ENCODE measurements at places on chromosomes 5 and 9. TPM values are rescaled to one million over a fixed set of nuclear protein-coding genes. Genes with fewer than 3 reads are reported as not detected.

DNA sequence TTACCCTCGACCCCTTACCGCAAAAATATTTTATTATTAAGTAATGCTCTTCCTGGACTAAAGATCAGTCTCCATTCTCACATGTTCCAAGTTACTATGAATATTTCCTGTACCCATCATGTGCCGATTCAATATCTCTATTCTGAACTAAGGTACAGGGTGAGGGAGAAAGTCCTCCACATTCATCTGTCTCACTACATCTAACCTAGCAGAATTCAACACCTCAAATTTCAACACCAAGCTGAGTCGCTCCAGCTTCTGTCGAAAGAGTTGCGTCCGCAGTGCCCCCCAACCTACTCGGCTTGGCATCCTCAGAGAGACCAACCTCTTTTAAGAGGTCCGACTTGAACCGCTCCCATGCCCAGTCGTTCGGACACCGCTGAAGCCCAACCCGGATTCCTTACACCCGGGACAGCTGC is 1.0 kb downstream of the CERT1 start:
- H3K4me3 ChIP-seq = peak overlapping the region; percentile 76
- H3K27me3 ChIP-seq = no peaks in the 10 kb centered on the region
- peaks cover 20% of the 10 kb centered on the region for H3K4me1 ChIP-seq
- H3K27ac ChIP-seq = peak overlapping the region; percentile 49
- peaks cover 10% of the 10 kb centered on the region for H3K36me3 ChIP-seq

DNA sequence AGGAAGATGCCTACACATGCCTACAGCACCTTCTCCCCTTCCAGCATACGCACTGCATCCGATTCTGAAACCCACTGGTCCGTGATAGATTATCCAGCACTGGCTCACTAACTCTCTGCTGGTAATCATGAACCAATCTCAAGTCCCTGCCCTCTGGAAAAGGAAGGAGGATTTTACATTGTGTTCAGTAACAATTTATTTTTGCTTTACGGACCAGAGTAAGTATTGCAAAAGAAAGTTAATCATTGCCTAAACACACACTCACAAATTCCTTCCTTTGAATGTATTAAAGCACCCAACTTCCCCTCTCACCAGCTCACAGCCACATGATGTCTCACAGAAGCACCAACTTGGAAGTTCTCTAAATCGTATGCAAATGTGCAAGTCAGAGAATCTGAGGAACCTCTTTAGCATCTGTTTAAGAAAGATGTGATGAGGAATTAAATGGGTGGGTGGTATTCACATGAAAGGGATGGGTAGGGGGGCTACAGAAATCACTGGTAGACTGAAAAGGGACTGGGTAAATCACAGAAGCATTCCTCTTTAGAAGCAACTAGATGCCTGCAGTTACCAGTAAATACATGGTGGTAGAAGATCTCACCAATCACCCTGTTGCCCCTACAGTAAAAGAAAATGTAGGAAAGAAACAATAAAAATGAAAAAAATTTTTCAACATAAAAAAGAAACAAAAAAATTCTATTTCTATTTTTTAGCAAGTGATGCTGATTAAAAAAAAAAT is 8.4 kb downstream of the GNAQ start:
- H3K27ac ChIP-seq = no peak overlapping the region
- DNase-seq = no peak
- H3K27me3 ChIP-seq = no peaks in the 10 kb centered on the region
- H3K4me1 ChIP-seq = peaks cover 26% of the 10 kb centered on the region
- no peak overlapping the region for H3K4me3 ChIP-seq

DNA sequence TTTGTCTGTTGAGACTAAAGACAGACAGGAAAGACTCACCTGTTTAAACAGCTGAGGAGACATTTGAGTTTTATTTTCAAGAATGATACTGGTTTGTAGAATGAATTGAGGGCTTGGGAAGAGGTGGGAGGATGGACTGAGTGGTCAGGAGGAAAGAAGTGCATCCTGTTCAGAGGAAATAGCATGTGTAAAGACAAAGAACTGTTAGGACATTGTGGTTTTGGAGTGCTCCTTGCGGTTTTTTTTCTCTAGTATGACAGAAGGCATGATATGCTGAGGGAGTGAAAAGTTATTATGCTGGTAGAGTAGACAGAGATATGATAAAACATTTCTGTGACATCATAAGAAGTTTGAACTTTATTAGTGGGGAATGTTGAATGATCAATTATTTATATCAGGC is 270.7 kb upstream of the ELAVL2 start:
- no peak overlapping the region for H3K4me3 ChIP-seq
- no peak overlapping the region for H3K27ac ChIP-seq
- DNase-seq = no peak
- H3K27me3 ChIP-seq = no peaks in the 10 kb centered on the region
- no peaks in the 10 kb centered on the region for H3K36me3 ChIP-seq
- no peaks in the 10 kb centered on the region for H3K4me1 ChIP-seq

Gene ENTREP1
- total RNA-seq = not detected

DNA sequence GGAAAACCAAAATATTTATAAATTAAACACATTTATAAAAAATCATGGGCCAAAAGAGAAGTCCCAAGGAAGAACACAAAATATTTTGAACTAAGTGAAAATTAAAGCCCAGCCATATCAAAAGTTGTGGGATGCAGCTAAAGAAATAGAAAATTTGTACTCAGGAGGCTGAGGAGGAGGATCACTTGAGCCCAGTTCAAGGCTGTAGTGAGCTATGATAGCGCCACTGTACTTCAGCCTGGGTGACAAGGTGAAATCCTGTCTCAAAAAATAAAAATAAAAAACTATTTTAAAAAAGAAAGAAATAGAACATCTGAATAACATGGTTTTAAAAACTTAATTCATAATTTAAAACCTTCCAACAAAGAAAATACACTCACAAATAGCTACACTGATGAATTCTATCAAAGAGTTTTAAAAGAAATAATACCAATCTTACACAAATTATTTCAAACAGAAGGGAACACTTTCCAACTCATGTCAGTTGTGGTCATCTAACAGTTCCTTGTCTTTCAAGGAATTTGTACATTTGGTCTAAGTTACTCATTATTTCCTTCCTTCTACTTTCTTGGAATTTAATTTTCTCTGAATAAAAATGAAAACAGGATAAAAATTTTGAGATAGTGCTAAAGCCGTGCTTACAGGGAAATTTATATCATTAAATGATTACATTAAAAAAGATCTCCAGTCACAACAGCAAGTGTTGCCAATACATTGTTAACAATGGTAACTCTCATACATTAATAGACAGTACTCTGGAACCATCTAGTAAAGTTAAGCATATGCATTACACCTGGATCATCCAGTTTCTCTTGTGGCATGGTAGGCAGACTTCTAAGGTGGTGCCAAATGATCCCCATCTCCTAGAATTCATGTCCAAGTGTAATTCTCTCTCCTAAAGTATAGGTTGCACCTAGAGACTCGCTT is 17.8 kb downstream of the PTBP3 start:
- no peak for DNase-seq
- no peak overlapping the region for H3K27ac ChIP-seq
- no peaks in the 10 kb centered on the region for H3K4me1 ChIP-seq
- 0 out of 2 replicates have a peak, but pooled peaks cover 3% of the 10 kb centered on the region for H3K36me3 ChIP-seq

Gene CD14
- total RNA-seq = 10.3 TPM

DNA sequence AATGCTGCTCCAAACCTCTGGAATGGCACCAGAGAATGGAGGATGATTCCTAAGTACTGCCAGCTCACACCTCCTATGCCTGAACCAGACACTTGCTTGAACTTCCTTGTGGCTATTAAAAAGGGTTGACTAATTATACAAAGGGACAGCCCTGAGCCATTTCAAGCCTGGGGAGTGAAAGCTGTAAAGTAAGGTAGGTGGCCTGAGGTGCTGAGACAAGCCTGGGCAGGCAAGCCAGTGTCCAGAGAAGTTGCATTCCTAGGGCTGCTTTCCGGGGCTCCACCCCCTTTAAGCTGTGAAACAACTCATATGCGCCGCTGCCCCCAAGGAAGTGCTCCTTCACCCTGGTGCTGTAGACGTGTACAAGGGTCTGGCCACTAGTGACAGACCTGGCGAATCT is 79.9 kb upstream of the SLC1A3 start:
- no peak overlapping the region for H3K27ac ChIP-seq
- no peak for DNase-seq
- H3K36me3 ChIP-seq = no peaks in the 10 kb centered on the region
- H3K4me1 ChIP-seq = no peaks in the 10 kb centered on the region

Gene PLEKHG4B
- total RNA-seq = 0.03 TPM

DNA sequence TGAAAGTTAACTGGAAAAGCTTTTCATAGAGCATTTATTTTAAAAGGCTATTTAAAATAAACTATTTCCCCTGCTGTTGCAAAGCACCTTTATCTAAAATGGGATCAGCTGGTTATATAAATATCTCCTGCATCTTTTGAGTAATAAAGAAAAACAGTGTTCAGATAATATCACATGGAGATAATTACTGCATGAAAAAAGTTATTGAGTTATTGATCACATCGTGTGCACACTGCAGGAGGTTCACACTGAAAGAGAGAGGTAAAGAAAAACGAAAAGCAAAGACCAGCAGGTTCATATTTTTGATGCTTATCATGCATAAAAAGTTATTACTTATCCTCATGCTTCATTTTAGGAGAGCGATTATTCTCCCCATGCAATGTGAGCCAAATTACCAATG is 55.4 kb upstream of the OTP start:
- H3K36me3 ChIP-seq = peaks cover 43% of the 10 kb centered on the region
- H3K4me3 ChIP-seq = no peak overlapping the region
- H3K4me1 ChIP-seq = no peaks in the 10 kb centered on the region
- H3K27me3 ChIP-seq = no peaks in the 10 kb centered on the region

GRCh38 chr5:153525536-153525935 is 35.1 kb downstream of the GRIA1 start:
- no peak overlapping the region for H3K27ac ChIP-seq
- H3K4me3 ChIP-seq = no peak overlapping the region
- H3K36me3 ChIP-seq = no peaks in the 10 kb centered on the region
- H3K27me3 ChIP-seq = no peaks in the 10 kb centered on the region
- no peak for DNase-seq
- peaks cover 34% of the 10 kb centered on the region for H3K4me1 ChIP-seq

Gene EPB41L4B
- 4.1 TPM for total RNA-seq

DNA sequence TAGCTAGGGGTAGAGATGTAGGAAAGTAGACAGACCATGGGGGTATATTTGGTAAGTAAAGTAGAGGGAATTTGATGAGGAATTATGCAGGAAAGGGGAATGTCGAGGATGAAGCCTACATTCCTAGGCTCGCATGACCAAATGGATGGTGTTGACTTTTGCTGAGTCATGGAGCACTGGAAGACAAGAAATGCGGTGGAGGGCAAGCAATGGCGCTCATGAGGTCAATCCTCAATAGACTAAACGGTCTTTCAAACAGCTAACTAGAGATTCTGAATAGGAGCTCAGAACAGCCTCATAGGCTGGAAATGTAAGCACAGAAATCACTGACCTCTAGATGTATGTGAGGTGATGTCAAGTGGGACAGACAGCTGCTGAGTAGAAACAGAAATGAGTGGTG is 50.7 kb upstream of the FST start:
- no peak for DNase-seq
- no peak overlapping the region for H3K4me3 ChIP-seq
- H3K4me1 ChIP-seq = peaks cover 21% of the 10 kb centered on the region

- no peaks in the 10 kb centered on the region for H3K36me3 ChIP-seq
- no peaks in the 10 kb centered on the region for H3K4me1 ChIP-seq
- H3K4me3 ChIP-seq = no peak overlapping the region
- DNase-seq = no peak
- no peak overlapping the region for H3K27ac ChIP-seq
Measured at GRCh38 chr9:89207026-89207425, 28.4 kb upstream of the SHC3 start.

Gene LMBRD2
- 15.3 TPM for total RNA-seq

Data from SJSA1 (cell line).